ENCODE measurements at places on chromosomes 2 and 18. TPM values are rescaled to one million over a fixed set of nuclear protein-coding genes. Genes with fewer than 3 reads are reported as not detected.

UGT1A1 gene
- total RNA-seq, result 0.20 TPM

TMEFF2 gene
- total RNA-seq, result not detected

LINC00305 gene
- not detected for total RNA-seq

MTERF4 gene
- 42.8 TPM for total RNA-seq

TEKT4 gene
- not detected for total RNA-seq

CRYGC gene
- total RNA-seq, result not detected

NT5DC4 gene
- total RNA-seq, result not detected

TOGARAM2 gene
- total RNA-seq, result 6.4 TPM

SLC5A7 gene
- not detected for total RNA-seq

LIMS3 gene
- 20.7 TPM for total RNA-seq

ABCB11 gene
- total RNA-seq, result not detected

C2orf80 gene
- total RNA-seq, result not detected

GPR55 gene
- total RNA-seq, result not detected

KCTD1 gene
- total RNA-seq, result 4.8 TPM

SCN7A gene
- total RNA-seq, result 6.0 TPM

AMMECR1L gene
- total RNA-seq, result 7.6 TPM

GALNT14 gene
- 0.16 TPM for total RNA-seq

GAL3ST2 gene
- not detected for total RNA-seq

KLHL29 gene
- total RNA-seq, result 5.0 TPM

SNTG2 gene
- total RNA-seq, result 0.92 TPM

SCTR gene
- total RNA-seq, result not detected

DNAJB2 gene
- 76.5 TPM for total RNA-seq

MSTN gene
- total RNA-seq, result 1.3 TPM

DPYSL5 gene
- total RNA-seq, result not detected

Data from gastrocnemius medialis (tissue), 4 donors.